SW 1271 (cell line): ENCODE measurements at places on chromosomes 5 and 9.

- DNase-seq: no peak
Observed at GRCh38 chr9:18331808-18332209, 142.1 kb upstream of the ADAMTSL1 start.

GRCh38 chr5:109612278-109612905, 77.3 kb upstream of the MAN2A1 start:
- DNase-seq: no peak

DNA sequence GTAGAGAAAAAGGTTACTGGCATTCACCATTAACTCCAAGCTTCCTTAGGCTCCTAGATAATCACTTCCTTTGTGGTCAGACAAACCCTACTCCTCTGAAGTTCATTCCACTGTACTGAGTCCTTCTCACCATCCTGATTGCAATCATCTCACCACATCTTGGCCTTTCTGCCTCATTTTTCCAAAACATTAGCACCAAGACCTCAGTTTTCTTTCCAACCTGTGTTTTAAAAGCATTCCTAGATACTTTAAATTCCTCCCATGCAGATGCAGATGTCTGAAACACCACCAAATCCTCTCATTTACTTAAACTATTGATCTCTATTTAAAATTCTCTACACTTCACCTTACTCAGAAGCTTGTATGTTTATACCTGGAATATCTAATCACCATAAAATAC, 961.3 kb upstream of the CTNND2 start:
- DNase-seq: no peak

DNA sequence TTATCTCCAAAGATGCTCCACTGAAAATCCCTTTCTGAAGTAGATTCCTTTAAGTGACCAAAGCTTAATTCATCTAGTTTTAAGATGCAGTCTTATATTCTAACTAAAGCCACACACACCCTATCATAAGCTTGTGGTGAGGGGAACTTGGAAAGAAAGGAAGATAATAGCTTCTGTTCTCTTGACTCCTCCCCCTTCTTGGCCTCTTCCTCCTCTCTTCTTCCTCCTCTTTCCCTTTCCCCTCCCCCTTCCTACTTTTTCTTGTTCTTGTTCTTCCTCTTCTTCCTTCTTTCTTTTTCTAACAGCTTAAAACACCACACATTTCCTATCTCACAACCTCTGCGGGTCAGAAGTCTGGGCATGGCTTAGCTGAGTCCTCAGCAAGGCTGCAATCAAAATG, 23.5 kb downstream of the IL7R start:
- no peak for DNase-seq

DNA sequence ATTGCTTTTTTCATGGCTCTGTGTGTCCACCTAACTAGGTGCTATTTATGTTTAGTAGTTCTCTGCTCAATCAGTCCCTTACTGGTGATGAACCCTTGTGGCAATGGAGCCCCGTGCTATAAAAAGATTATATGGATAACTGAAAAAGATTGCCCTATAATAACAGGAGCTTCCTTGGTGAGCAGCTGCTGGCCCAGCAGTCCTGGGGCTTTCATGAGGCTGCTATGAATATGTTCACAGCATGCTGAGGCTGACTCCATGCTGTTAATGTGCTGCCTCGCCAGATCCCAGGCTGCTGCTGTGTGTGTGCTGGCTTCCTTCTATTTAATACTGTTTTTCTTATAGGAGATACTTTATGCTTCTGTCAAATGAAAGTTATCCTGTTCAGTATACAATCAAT, 357.5 kb downstream of the TAF11L14 start:
- no peak for DNase-seq

- DNase-seq: no peak
Observed at GRCh38 chr5:174773371-174773770, 49.0 kb downstream of the MSX2 start.

- DNase-seq: no peak
Observed at GRCh38 chr9:135455401-135456030, 24.1 kb upstream of the PPP1R26 start.

GRCh38 chr5:146662229-146662628, 146.2 kb upstream of the GPR151 start:
- DNase-seq: no peak

GRCh38 chr5:125574491-125575044, 828.1 kb upstream of the ZNF608 start:
- no peak for DNase-seq

GRCh38 chr5:143002459-143003327, 232.5 kb downstream of the ARHGAP26 start:
- DNase-seq: no peak
